PC-3 (cell line): ENCODE measurements at places on chromosomes 12 and 14. TPM values are rescaled to one million over a fixed set of nuclear protein-coding genes. Genes with fewer than 3 reads are reported as not detected.

SUDS3 gene
- total RNA-seq = 57.4 and 62.8 TPM in 2 replicates

BATF gene
- total RNA-seq = not detected in 2 replicates

TEDC1 gene
- total RNA-seq = 66.7 and 108 TPM in 2 replicates

DIO2 gene
- 2.0 and 6.6 TPM in 2 replicates for total RNA-seq

AQP2 gene
- total RNA-seq = not detected in 2 replicates

ESR2 gene
- total RNA-seq = 0.18 and 0.35 TPM in 2 replicates

GRCh38 chr12:47795121-47795813 lies 22.2 kb downstream of the SLC48A1 start:
- no peak overlapping the region for H3K27ac ChIP-seq
- no peaks in the 10 kb centered on the region for H3K4me1 ChIP-seq
- H3K27me3 ChIP-seq = no peaks in the 10 kb centered on the region
- no peak for DNase-seq
- no peak overlapping the region for H3K4me3 ChIP-seq
- H3K36me3 ChIP-seq = peaks cover 23% of the 10 kb centered on the region; the same call in 1 of the 2 replicates

GRCh38 chr12:108180255-108181094 lies 51.4 kb downstream of the WSCD2 start:
- no peak overlapping the region for H3K4me3 ChIP-seq
- no peak overlapping the region for H3K27ac ChIP-seq
- peaks cover 18% of the 10 kb centered on the region for H3K27me3 ChIP-seq
- H3K36me3 ChIP-seq = no peaks in the 10 kb centered on the region

DNA sequence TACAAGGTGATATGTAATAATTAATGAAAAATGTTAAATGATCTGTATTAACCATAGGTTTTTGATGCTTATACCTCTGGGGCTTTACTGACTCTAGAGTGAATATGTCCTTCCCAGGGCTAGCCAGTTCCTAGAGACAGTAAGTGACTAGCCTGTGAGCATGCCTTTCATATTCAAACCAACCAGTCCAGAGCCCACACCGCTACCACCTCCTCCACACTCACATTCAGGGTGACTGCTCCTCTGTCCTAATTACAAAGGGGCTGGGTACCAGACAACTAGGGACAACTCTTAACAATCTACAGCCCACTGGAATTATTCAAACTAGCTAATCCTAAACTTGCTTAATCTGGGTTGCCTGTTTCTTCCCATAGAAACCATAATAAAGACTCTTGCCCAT lies 49.0 kb downstream of the RALGAPA1 start:
- no peak overlapping the region for H3K27ac ChIP-seq
- H3K27me3 ChIP-seq = no peaks in the 10 kb centered on the region
- H3K4me1 ChIP-seq = no peaks in the 10 kb centered on the region
- DNase-seq = no peak
- no peaks in the 10 kb centered on the region for H3K36me3 ChIP-seq

DNA sequence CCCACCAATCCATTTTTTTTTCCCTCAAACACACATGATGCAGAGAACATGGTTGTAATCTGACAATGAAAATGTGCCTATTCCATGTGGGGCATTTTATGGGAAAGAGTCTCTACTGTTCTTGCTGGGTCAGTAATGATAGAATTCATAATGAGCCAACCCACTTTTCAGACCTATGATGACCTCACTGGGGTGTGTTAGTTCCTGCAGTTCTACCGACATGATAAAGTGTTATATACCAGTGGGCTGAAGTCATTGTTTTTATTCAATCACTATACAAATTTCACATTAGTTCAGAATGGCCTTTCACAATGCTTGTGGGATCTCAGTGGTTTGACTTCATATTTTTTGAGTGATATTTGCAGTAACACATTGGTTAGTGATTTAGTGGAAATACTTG lies 47.5 kb downstream of the PPFIBP1 start:
- H3K27ac ChIP-seq = peak overlapping the region; percentile 50
- peak; percentile 54 for DNase-seq
- peaks cover 51% of the 10 kb centered on the region for H3K4me1 ChIP-seq

DNA sequence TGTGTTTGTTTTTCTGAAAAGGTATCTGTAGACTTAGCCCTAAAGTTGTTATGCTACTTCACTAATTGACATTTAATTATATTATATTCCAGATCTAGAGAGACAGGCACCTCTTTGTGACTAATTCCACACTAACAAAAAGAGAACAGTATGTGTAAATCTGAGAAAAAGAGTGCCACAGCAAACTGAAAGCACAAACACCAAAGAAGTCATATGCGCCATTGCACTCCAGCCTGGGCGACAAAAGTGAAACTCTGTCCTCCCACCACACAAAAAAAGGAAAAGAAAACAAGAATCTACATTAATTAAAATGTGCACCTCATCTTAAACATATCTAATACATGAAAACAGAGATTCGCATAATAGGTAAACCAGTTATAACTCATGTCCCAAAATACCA lies 4.4 kb upstream of the CSRNP2 start:
- H3K4me3 ChIP-seq = no peak overlapping the region
- no peak overlapping the region for H3K27ac ChIP-seq
- no peak for DNase-seq
- H3K27me3 ChIP-seq = no peaks in the 10 kb centered on the region
- no peaks in the 10 kb centered on the region for H3K36me3 ChIP-seq
- no peaks in the 10 kb centered on the region for H3K4me1 ChIP-seq

GRCh38 chr14:20630340-20631022 lies 11.0 kb downstream of the OR6S1 start:
- peak overlapping the region; percentile 70 for H3K4me3 ChIP-seq
- DNase-seq = peak; percentile 85
- peaks cover 21% of the 10 kb centered on the region; the same call in 1 of the 2 replicates for H3K4me1 ChIP-seq
- H3K27ac ChIP-seq = no peak overlapping the region
- H3K36me3 ChIP-seq = no peaks in the 10 kb centered on the region

DNA sequence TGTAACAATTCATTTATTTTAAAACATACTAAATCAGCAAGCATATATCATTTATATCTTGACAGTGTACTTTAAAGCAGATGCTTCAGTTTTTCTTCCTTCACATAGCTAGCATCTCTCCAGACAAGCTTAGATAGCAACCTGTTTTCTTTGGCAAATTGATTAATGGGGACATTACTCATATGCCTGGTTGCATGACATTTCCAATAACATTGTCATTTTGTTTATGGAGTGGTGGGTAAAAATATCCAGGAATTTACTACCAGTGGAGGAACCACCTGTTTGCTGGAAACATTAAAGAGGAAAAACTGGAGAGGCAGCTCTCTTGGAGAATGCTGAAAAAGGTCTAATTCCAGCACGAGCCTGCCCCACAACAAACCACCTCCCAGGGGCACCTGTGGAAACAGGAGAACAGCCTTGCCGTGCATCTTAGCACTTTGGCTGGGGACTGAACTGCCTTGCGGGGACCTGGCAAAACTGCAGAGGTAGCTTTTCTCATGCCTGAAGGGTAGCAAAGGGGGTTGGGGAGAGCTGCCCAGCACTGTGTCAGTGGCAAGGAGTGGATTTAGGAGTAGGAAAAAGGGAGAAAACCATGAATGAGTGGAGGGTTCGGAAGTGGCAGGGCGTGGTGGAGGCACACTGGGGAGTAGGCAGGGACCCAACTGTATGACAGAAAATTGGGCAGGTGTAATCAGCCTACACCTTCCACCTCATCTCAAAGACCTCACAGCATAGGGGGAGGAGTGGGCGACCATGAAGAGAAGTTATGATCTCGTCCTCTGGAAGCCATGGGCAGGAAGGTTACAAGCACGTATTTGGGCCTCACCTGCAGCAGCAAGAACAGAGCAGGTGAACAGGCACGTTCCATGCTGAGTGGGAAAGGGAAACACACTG lies 11.7 kb upstream of the CREBL2 start:
- H3K4me3 ChIP-seq = no peak overlapping the region
- peaks cover 18% of the 10 kb centered on the region for H3K4me1 ChIP-seq
- DNase-seq = peak; percentile 67
- H3K36me3 ChIP-seq = no peaks in the 10 kb centered on the region

- peak overlapping the region; percentile 92 for H3K4me3 ChIP-seq
- H3K27me3 ChIP-seq = no peaks in the 10 kb centered on the region
- peak overlapping the region; percentile 75 for H3K27ac ChIP-seq
- H3K4me1 ChIP-seq = peaks cover 37% of the 10 kb centered on the region
Observed at GRCh38 chr12:103930787-103931735, 851 bp downstream of the HSP90B1 start.
